GM12878 (cell line): ENCODE measurements at places on chromosomes 11 and 22. TPM values are rescaled to one million over a fixed set of nuclear protein-coding genes. Genes with fewer than 3 reads are reported as not detected.

Gene OR5L2
- not detected in 2 replicates for polyA plus RNA-seq

- no peak overlapping the region for H3K27ac ChIP-seq
- H3K4me3 ChIP-seq, result no peak overlapping the region
- DNase-seq, result no peak
- no peaks in the 10 kb centered on the region for H3K27me3 ChIP-seq
- H3K4me1 ChIP-seq, result no peaks in the 10 kb centered on the region
Measured at GRCh38 chr22:28017558-28017820, 98.4 kb upstream of the PITPNB start.

DNA sequence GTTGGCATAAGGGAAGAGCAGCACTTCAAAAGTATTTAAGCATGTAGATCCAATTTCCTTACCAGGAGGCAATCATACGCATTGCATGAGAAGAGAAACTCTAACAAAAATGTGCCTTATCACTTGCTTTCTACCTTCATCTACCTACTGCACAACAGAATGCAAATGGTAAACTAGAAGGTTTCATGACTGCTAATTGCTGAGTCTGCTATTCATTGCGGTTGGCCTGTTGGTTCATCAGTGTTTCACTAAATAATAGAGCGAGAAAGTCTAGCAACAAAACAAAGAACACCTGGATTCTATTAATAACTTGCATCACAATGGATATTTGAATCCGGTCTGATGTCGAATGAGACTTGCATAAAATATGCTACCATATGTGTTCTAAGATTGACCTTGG is 229.0 kb downstream of the OPCML start:
- no peak for DNase-seq
- no peaks in the 10 kb centered on the region for H3K27me3 ChIP-seq
- no peak overlapping the region for H3K4me3 ChIP-seq
- H3K27ac ChIP-seq, result no peak overlapping the region
- no peaks in the 10 kb centered on the region for H3K36me3 ChIP-seq

Gene ARFIP2
- 52.7 and 53.1 TPM in 2 replicates for polyA plus RNA-seq

GRCh38 chr11:47589584-47589976 is 3.1 kb downstream of the FAM180B start:
- no peaks in the 10 kb centered on the region for H3K36me3 ChIP-seq
- no peak for DNase-seq
- H3K4me1 ChIP-seq, result peaks cover 7% of the 10 kb centered on the region
- H3K4me3 ChIP-seq, result no peak overlapping the region
- H3K27me3 ChIP-seq, result peaks cover 23% of the 10 kb centered on the region
- H3K27ac ChIP-seq, result no peak overlapping the region

DNA sequence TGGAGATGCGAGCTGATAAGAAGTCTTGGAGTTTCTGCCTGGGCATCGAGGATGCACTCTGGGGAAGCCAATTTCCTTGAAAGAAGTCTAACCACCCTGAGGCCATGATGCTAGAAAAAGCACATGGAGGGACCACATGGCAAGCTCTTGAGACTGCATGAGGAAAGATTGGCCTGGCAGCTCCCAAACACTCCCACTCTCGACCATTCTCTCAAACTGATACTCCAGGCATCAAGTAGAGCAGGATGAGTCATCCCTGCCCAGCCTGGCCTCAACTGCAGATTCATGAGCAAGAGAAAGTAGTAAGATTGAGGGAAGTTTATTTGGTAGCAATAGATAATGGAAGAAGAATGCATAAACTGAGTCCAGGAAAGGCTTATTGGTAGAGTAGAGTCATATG is 194.3 kb downstream of the KIF18A start:
- peaks cover 9% of the 10 kb centered on the region for H3K4me1 ChIP-seq
- no peaks in the 10 kb centered on the region for H3K36me3 ChIP-seq
- DNase-seq, result no peak
- no peak overlapping the region for H3K4me3 ChIP-seq
- no peak overlapping the region for H3K27ac ChIP-seq

Gene FOLR2
- polyA plus RNA-seq, result 1.2 and 1.6 TPM in 2 replicates

GRCh38 chr11:102112509-102112821 is 2.2 kb downstream of the YAP1 start:
- no peak overlapping the region for H3K27ac ChIP-seq
- H3K36me3 ChIP-seq, result no peaks in the 10 kb centered on the region
- H3K4me1 ChIP-seq, result no peaks in the 10 kb centered on the region; the same call in 1 of the 2 replicates
- no peak overlapping the region for H3K4me3 ChIP-seq
- H3K27me3 ChIP-seq, result peaks cover 3% of the 10 kb centered on the region
- no peak for DNase-seq

GRCh38 chr11:64842851-64843685 is 1.4 kb downstream of the CDC42BPG start:
- no peaks in the 10 kb centered on the region for H3K27me3 ChIP-seq
- H3K27ac ChIP-seq, result no peak overlapping the region
- H3K36me3 ChIP-seq, result no peaks in the 10 kb centered on the region
